ENCODE measurements at places on chromosomes 3 and 15.

GRCh38 chr15:47987461-47987860 lies 133.3 kb upstream of the SLC24A5 start:
- DNase-seq = no peak

GRCh38 chr15:56693761-56694160 lies 39.5 kb downstream of the ZNF280D start:
- DNase-seq = no peak

DNA sequence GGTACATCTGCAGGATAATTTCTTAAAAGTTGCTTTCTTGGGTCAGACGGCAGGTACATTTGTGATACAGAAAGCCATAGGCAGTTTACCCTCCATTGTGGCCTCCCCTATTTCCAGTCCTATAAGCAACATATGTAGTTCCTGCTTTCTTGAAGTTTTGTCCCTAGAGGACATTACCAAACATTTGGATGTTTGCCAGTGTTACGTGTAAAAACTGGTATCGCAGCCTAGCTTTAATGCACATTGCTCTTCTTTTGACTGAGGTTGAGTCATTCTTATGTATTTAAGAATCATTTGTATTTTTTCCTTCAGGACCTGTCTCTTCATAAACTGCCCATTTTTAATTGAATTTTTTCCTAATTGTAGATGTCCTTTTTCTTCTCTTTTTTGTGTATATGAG lies 114.3 kb downstream of the DIPK2A start:
- peak; percentile 19 for DNase-seq

DNA sequence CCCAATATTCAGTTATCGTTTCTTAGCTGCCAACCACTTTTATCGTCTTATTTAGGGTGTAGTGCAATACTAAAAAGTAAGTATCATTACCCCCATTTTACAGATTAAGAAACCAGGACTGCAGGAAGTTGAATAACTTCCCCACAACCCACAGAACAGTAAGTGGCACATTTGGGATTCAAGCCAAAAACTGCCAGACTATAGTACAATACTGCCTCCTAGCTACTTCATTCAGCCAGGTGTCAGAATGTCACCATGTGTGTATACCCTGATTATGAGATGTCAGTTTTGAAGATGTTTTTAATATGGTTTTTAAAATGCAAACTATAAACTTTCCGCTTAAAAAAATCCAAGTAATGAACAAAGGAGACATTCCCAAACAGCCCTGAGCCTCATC lies 74.2 kb upstream of the PROK2 start:
- DNase-seq = no peak

GRCh38 chr3:122443090-122443489 lies 27.2 kb upstream of the WDR5B start:
- no peak for DNase-seq

- no peak for DNase-seq
Observed at GRCh38 chr15:59473226-59473625, 35.2 kb downstream of the FAM81A start.

DNA sequence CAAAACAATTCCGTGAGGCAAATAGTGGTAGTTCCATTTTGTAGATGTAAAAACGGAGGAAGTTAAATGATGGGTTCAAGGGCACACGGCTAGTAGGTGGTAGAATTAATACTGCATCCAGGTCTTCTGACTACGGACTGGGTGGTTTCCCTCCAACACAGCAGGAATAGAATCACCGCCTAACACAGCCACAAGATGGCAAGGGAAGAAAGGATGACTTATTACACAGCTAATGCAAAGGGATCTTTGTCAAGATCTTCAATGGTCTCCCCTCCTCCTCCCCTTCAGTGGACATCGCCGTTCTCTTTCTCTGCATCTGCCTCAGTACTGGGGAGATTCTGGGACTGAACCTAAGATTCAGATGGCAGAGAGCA lies 524 bp upstream of the TOPBP1 start:
- DNase-seq = peak; percentile 26

- no peak for DNase-seq
Observed at GRCh38 chr3:17290894-17291293, 406.1 kb downstream of the PLCL2 start.

DNA sequence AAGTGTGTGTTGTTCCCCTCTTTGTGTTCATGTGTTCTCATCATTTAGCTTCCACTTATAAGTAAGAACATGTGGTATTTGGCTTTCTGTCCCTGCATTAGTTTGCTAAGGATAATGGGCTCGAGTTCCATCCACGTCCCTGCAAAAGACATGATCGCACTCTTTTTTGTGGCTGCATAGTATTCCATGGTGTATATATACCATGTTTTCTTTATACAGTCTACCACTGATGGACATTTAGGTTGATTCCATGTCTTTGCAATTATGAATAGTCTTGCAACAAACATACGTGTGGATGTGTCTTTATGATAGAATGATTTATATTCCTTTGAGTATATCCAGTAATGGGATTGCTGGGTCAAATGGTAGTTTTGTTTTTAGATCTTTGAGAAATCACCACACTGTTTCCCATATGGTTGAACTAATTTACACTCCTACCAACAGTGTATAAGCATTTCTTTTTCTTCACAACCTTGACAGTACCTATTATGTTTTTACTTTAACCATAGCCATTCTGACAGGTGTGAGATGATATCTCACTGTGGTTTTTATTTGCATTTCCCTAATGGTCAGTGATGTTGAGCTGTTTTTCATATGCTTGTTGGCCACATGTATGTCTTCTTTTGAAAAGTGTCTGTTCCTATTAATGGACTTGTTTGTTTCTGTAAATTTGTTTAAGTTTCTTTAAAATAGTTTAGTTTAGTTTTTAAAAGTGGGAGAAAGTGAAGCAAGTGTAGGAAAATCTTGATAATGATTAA lies 21.9 kb upstream of the SLC30A4 start:
- DNase-seq = no peak
